ENCODE measurements at places on chromosomes 2 and 18. TPM values are rescaled to one million over a fixed set of nuclear protein-coding genes. Genes with fewer than 3 reads are reported as not detected.
A peak's percentile ranks its signal among the peaks of the same experiment; 100 is the strongest.

DNA sequence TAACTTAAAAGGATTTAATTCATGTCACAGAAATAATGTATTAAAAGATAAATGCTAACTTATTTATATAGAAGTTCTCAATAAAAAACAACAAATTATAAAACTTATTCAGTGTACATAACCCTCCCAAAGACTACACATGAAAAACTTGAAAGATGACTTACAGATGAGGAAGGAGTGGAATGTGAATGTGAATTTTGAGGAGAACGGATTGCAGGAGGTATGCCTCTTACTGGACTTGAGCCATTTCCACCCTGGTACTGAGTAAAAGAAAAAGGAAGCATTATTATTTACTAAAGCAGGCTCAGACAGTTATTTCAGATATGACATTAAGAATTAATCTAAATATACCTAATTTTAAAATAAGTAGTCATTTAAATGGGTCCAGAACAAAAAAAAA, 104.4 kb downstream of the TLK1 start:
- no peak overlapping the region for H3K27ac ChIP-seq
- DNase-seq = no peak
- H3K4me1 ChIP-seq = no peaks in the 10 kb centered on the region
- peaks cover 12% of the 10 kb centered on the region for H3K36me3 ChIP-seq

Gene FSHR
- not detected for total RNA-seq

GRCh38 chr2:136115183-136115761, 2.7 kb downstream of the CXCR4 start:
- H3K4me3 ChIP-seq = no peak overlapping the region
- H3K36me3 ChIP-seq = no peaks in the 10 kb centered on the region
- H3K27me3 ChIP-seq = peaks cover 77% of the 10 kb centered on the region
- peaks cover 34% of the 10 kb centered on the region for H3K4me1 ChIP-seq

DNA sequence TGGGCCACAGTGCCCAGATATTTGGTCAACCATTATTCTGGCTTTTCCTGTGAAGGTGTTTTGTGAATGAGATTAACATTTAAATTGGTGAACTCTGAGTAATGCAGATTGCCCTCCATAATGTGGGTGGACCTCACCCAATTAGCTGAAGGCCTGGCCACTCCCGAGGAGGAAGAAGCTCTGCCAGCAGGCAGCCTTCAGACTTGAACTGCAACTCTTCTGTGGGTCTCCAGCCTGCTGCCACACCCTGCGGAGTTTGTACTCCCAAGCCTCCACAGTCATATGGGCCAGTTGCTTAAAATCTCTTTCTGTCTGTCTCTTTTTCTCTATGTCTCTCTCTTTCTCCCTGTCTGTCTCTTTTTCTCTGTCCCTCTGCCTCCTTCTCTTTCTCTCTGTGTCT, 262.7 kb downstream of the MYCN start:
- no peaks in the 10 kb centered on the region for H3K36me3 ChIP-seq
- H3K4me1 ChIP-seq = peaks cover 6% of the 10 kb centered on the region

DNA sequence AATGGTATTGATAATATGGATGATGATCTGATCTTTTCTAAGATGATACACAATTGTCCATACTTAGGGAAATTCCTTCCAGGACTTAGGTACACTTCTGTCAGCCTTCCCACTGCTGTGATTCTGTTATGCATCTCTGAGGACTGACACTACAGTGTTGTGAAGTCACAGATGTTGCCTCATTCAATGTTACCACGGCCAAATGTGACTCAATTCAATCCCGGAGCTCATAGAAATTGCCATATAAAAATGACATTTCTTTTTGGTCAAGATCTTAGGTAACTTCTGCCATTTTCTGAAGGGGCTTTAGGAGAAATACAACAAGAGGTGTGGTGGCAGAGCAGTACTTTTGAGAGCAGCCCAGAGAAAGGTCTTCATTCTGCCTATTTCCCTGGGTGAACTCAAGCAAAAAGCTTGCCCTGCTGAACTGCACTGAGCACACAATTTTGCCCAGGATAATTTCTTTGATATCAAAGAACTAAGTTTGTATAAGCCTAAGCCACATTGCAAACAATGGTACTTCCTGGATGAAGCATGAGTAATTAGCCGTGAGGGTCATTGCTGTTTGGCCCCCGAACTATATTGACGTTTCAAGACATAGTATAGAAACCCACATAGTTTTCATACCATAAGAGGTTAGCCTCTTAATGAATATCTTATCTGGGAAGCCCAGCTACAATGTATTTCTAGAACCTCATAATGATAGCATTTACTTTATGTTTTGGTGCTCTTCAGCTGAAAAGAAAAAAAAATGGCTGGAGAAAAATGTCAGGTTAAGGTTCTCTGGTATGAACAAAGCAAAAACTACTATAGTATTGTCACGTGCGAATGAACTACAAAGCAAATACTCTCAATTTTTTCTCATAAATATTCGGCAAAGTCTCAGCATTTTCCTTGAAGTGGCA, 437.4 kb downstream of the MEIS1 start:
- no peak for DNase-seq
- no peak overlapping the region for H3K27ac ChIP-seq

DNA sequence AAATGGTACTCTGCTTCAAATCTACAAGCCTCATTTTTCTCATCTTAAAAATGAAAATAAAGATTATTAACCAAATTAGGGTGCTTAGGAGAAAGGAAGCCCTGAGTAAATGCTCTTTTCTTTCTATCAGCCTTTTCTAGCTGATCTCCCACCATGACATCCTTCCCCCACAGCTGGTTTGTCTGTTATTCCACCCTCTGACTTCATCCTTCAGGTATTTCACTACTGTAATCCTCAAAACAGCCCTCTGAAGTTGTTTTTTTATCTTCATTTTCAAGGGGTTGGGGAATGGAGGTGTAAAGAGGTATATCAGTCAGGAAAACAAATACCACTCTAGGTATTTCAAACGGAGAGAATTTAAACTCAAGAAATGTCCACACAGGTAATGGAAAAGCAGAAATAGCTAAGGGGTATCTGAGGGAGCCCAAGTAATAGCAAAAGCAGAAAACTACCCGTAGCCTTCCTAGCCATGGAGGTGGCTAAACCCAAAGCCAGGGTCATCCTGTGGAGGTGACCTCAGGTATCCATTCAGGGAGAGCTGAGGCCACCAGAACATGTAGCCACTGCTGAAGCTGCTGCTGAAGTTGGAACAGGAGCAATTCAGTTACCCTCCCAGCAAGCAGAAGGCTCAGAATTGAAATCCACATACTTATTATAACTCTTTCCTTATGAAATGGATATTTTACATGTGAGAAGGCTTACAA, 990.9 kb upstream of the ACVR2A start:
- no peak overlapping the region for H3K4me3 ChIP-seq
- no peak for DNase-seq
- H3K4me1 ChIP-seq = no peaks in the 10 kb centered on the region
- H3K36me3 ChIP-seq = no peaks in the 10 kb centered on the region

Gene SIGLEC15
- total RNA-seq = not detected

Gene SRD5A2
- total RNA-seq = 0.07 TPM

DNA sequence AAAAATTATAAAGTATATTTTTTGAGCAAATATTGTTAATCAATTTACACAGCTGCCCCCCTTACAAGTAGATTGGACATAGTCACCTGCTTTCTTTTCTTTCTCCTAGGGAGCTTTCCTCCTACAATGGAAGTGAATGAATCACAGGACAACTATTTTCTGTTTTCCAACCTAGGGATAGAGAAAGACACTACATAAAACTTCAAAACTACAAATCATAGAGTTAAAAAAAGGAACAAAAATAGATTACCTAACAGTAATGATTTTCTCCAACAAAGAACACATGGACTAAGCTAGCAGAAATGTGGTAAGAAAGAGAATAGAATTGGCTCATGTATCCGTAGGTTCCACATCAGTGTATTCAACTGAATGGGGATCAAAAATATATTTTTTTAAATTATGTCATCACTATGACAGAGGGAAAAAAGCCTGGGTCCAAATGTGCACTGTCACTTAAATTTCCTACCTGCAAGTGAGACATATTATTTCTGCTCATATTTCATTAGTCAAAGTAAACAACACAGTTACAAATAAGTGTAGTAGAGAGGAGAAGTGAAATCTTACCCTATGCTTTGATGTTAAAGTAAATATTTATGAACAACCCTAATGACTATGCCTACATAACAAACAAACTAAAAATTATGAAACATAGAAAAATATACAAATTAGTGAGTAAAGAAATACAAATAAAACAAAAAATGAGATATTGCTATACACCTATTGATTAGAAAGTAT, 756.7 kb downstream of the SOCS6 start:
- no peak overlapping the region for H3K4me3 ChIP-seq
- H3K27ac ChIP-seq = no peak overlapping the region
- H3K27me3 ChIP-seq = no peaks in the 10 kb centered on the region
- H3K36me3 ChIP-seq = no peaks in the 10 kb centered on the region
- no peaks in the 10 kb centered on the region for H3K4me1 ChIP-seq

GRCh38 chr2:137966043-137966442, 1.8 kb downstream of the HNMT start:
- no peak overlapping the region for H3K27ac ChIP-seq
- no peaks in the 10 kb centered on the region for H3K27me3 ChIP-seq
- no peaks in the 10 kb centered on the region for H3K36me3 ChIP-seq
- peak overlapping the region; percentile 54 for H3K4me3 ChIP-seq
- no peak for DNase-seq
- H3K4me1 ChIP-seq = peaks cover 6% of the 10 kb centered on the region

Gene ZC3H15
- 61.1 TPM for total RNA-seq

GRCh38 chr2:219285894-219286425, 6.8 kb downstream of the DNAJB2 start:
- H3K27ac ChIP-seq = peak overlapping the region; percentile 45
- H3K36me3 ChIP-seq = peaks cover 42% of the 10 kb centered on the region
- H3K27me3 ChIP-seq = no peaks in the 10 kb centered on the region
- no peak overlapping the region for H3K4me3 ChIP-seq
- H3K4me1 ChIP-seq = no peaks in the 10 kb centered on the region

DNA sequence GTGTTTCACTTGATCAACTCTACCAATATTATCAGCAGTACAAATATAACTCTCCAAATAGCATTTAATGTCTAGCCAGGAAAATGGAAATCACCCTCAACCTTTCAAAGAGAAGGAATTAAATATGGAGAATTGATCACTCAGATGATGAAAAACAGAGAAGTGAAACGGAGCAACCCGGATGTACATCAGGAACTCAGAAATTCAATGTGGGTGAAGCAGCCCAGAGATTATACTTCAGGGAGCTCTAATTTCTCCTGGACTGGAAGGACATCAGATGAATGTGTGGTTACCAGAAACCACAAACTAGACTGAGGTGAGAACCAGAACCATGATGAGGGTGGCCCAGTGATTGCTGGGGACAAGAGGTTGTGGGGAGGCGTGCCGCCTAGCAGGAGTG, 35.5 kb upstream of the COBLL1 start:
- no peak overlapping the region for H3K27ac ChIP-seq
- H3K4me1 ChIP-seq = no peaks in the 10 kb centered on the region
- H3K27me3 ChIP-seq = no peaks in the 10 kb centered on the region
- H3K36me3 ChIP-seq = no peaks in the 10 kb centered on the region
- no peak for DNase-seq

Gene PTPRN
- total RNA-seq = not detected

Gene ARHGAP25
- 6.8 TPM for total RNA-seq

DNA sequence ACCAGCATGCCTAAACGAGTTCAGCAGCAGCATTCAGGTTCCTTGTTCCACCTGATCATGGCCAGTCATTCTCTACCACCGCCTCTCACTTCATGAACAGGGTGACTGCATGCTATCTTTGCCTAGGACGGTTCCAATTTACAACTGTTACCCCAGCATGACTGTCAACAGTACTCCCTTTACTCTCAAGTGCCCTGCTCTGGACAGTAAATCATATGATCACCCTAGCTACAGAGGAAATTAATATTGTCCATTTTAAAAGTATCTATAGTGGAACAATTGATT, 25.7 kb downstream of the MGAT4A start:
- H3K4me3 ChIP-seq = no peak overlapping the region
- H3K27me3 ChIP-seq = no peaks in the 10 kb centered on the region
- no peak for DNase-seq
- H3K36me3 ChIP-seq = no peaks in the 10 kb centered on the region
- H3K4me1 ChIP-seq = peaks cover 57% of the 10 kb centered on the region

Gene EML4
- 3.0 TPM for total RNA-seq

DNA sequence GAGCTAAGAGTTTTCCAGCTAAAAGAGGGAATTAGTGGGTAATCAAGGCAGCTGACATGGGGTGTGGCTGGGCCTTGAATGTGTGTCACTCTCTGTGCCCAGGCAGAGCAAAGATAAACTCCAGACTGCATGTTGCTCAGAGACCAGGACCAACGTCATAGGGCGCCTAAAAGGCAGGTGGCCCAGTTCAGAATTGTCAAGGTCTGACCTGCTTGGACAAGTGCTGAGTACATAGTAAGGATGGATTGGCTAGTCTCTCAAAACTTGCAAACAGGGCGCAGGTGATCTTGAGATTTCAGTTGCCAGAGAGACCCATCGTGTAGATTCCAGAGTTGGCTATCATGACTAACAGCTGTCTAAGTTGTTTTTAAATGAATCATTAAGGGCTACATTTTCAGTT, 19.0 kb downstream of the CLUL1 start:
- no peaks in the 10 kb centered on the region for H3K36me3 ChIP-seq
- no peak for DNase-seq
- no peak overlapping the region for H3K27ac ChIP-seq
- no peak overlapping the region for H3K4me3 ChIP-seq

- DNase-seq = no peak
- H3K27ac ChIP-seq = peak overlapping the region; percentile 33
- H3K27me3 ChIP-seq = no peaks in the 10 kb centered on the region
- no peaks in the 10 kb centered on the region for H3K36me3 ChIP-seq
- peaks cover 19% of the 10 kb centered on the region for H3K4me1 ChIP-seq
Observed at GRCh38 chr2:46034535-46034934, 262.7 kb upstream of the EPAS1 start.

- no peak overlapping the region for H3K27ac ChIP-seq
- H3K4me1 ChIP-seq = no peaks in the 10 kb centered on the region
- no peak for DNase-seq
Observed at GRCh38 chr2:190996338-190996946, 17.5 kb downstream of the STAT1 start.

DNA sequence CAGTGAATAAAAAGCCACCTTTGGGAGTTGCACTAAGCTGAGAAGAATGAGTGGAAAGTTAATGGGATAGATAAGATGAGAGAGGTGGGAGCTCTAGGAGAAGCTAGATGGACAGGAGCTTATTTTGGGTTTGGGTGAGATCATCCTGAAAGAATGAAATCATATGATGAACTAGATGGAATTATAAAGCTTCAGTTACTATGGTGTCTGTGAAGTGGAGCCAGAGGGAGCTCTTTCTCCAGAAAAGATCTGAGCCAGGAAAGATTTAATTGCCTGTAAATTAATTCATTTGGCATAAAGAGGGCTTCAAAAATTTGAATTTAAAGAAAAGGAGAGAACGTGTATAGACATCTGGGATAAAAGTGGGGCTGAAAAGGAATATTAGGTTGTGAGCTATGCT, 10.3 kb downstream of the DNAH6 start:
- no peak overlapping the region for H3K4me3 ChIP-seq
- DNase-seq = no peak
- no peaks in the 10 kb centered on the region for H3K36me3 ChIP-seq
- no peak overlapping the region for H3K27ac ChIP-seq
- no peaks in the 10 kb centered on the region for H3K4me1 ChIP-seq
- no peaks in the 10 kb centered on the region for H3K27me3 ChIP-seq

- peak overlapping the region; percentile 95 for H3K27ac ChIP-seq
- DNase-seq = no peak
- H3K4me3 ChIP-seq = no peak overlapping the region
- no peaks in the 10 kb centered on the region for H3K27me3 ChIP-seq
- H3K4me1 ChIP-seq = peaks cover 44% of the 10 kb centered on the region
- H3K36me3 ChIP-seq = no peaks in the 10 kb centered on the region
Observed at GRCh38 chr2:219444566-219445091, 10.0 kb downstream of the SPEG start.

- no peak overlapping the region for H3K27ac ChIP-seq
- DNase-seq = no peak
- H3K4me3 ChIP-seq = no peak overlapping the region
- peaks cover 3% of the 10 kb centered on the region for H3K4me1 ChIP-seq
- no peaks in the 10 kb centered on the region for H3K36me3 ChIP-seq
Observed at GRCh38 chr18:25123438-25124232, 228.3 kb downstream of the ZNF521 start.
